ENCODE measurements at places on chromosomes 5 and 9. TPM values are rescaled to one million over a fixed set of nuclear protein-coding genes. Genes with fewer than 3 reads are reported as not detected.
A peak's percentile ranks its signal among the peaks of the same experiment; 100 is the strongest.

LEAP2 gene
- total RNA-seq, result 4.5 TPM

DNA sequence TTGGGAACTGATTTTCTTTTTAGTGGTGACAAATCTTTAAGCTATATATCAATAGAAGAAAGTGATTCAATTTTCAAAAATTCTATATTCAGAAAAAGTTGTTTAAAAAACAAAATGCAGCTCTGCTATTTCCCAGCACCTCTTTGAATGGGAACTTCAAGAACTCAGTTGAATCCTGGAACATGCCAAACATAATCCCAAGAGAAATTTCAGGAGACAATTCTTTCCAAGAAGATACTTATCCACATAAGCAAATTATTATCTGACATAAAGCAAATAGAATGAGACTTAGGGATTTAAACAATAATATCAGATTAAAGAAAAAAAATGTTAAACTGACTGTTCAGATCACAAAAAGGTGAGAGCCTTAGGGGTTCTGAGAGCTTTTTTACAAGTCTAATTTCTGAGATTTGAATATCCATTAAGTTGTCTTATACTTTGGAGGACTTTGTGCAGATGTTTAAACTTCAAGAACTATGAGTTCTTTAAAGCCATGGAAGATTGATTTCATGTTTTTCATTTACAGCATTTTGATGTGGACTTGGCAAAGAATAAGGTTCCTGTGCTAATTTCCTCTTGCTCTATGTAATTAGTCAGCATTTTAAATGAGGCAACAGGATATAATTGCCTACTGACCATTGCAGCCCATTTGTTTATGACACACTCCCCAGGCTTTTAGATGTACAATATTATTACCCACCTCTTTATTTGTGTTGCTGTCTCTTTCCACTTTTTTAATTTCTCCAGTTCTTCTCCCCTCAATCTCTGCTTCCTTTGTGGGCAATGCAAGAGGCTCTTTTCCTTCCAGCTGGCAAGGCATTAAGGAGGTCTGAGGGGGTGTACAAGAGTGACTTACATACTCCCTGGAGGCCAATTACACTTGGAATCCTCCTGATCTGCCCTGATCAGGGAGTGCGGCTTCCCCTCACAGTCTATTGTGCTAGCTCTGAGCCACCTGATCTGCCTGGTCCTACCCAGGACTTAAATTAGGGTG lies 419.1 kb downstream of the NR2F1-AS1 start:
- DNase-seq, result no peak
- no peaks in the 10 kb centered on the region for H3K4me1 ChIP-seq
- no peaks in the 10 kb centered on the region for H3K36me3 ChIP-seq
- no peaks in the 10 kb centered on the region for H3K27me3 ChIP-seq
- no peak overlapping the region for H3K27ac ChIP-seq

DNA sequence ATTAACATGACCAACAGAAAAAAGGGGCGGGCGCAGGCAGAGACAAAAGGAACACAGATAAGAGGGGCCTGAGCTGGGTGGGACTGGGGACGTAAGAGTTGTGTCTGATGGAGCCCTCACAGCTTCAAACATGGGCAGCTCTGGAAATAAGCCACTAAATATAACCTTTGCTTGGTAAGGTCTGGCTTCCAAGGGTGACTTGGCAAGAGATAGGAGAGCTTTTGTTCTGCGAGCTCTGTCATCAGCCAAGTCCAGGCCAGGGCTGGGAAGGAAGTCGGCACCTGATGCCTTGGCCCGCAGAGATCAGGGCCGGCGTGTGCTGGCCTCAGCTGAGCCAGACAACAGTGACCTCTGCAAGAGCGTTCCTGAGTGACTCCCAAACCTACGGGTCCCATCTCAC lies 11.8 kb downstream of the TRUB2 start:
- no peak overlapping the region for H3K4me3 ChIP-seq
- H3K36me3 ChIP-seq, result peaks cover 3% of the 10 kb centered on the region
- H3K4me1 ChIP-seq, result no peaks in the 10 kb centered on the region
- DNase-seq, result no peak
- H3K27me3 ChIP-seq, result no peaks in the 10 kb centered on the region
- H3K27ac ChIP-seq, result no peak overlapping the region

GRCh38 chr5:169003721-169004541 lies 297.0 kb downstream of the SLIT3 start:
- no peak overlapping the region for H3K4me3 ChIP-seq
- no peaks in the 10 kb centered on the region for H3K4me1 ChIP-seq
- H3K27ac ChIP-seq, result no peak overlapping the region
- no peaks in the 10 kb centered on the region for H3K36me3 ChIP-seq
- DNase-seq, result no peak

- peak overlapping the region; percentile 92 for H3K4me3 ChIP-seq
- peaks cover 49% of the 10 kb centered on the region for H3K36me3 ChIP-seq
- no peak for DNase-seq
- H3K27me3 ChIP-seq, result no peaks in the 10 kb centered on the region
Measured at GRCh38 chr9:92969516-92970466, 22.5 kb downstream of the FGD3 start.

DNA sequence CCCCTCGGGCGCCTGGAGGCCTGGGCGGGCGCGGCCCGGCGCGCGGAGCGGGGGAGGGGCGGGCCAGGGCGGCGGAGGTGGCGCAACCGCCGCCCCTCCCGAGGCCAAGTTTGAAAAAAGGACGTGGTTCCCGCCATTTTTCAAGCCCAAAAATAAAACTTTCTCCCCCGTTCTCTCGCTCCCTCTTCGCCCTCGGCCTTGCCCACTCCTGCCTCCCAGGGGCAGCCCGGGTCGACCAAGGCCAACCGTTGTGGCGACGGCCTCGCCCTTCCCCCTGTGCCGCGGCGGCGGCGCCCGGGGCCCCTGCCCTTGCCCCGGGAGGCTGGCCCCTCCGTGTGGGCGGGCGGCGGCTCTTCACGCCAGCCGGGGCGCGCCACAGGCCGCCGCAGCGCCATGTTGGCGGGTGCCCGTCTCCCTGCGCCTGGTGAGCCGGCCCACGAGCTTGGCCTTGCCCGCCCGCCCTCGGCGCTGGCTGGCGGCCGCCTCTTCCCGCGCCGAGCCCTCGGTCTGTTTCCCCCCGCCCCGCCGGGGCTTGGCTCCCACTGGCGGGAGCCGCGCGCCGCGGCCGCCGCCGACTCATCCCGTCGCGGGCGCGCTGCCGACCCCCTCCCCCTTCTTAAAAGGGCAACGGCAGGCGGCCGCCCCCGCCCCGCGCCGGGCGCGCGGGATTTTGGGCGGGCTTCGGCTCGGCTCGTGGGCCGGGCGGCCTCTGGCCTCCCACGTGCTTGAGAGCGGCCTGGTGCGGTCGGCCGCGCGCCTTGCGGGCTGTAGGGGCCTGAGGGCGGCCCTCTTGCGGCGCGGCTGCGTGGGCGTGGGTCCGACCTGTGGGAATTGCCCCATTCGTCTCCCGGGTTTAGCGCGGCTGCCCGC lies 1.3 kb downstream of the ANP32B start:
- peak; percentile 86 for DNase-seq
- peaks cover 48% of the 10 kb centered on the region for H3K4me1 ChIP-seq
- no peaks in the 10 kb centered on the region for H3K27me3 ChIP-seq
- H3K27ac ChIP-seq, result peak overlapping the region; percentile 61
